ENCODE measurements at places on chromosomes 13 and 19.

DNA sequence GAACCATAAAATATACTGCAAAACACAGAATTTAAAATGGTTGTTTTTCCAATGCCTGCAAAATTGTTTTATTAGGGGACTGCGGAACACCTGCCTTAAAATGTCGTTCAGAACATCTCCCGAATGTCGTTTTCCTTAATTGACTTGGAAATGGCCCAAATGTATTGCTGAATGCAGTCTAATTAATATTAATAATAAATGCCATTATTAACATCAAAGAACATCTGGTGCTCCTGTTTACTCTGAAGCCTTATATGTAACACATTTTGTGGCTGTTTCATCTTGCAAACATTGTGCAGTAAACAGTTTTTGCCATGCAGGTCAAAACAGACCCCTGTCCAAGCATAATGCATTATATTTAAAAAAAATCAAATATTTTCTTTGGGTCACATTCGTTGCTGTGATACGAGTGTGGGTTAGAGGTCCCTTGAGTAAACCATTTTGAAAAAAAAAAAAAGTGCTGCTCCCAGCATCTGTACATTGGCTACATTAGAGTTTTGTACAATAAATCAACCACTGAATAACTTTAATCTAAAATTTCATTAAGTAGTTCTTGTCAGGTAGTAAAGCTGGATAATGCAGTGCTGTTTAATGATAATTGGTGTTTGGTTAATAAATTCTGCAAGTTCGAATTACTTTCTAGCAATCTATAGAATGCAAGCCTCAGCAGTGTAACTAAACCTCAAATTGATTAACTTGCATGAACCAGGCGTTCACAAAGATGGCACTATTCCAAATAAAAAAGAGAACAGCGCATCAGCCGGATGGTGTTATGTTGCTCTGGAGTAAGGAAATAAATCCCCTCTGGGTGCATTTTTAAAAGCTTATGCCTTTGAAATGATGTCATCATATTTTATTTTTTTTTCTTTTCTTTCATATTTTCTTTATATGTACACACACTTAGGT, 140.2 kb downstream of the ZNF536 start:
- no peak for DNase-seq

DNA sequence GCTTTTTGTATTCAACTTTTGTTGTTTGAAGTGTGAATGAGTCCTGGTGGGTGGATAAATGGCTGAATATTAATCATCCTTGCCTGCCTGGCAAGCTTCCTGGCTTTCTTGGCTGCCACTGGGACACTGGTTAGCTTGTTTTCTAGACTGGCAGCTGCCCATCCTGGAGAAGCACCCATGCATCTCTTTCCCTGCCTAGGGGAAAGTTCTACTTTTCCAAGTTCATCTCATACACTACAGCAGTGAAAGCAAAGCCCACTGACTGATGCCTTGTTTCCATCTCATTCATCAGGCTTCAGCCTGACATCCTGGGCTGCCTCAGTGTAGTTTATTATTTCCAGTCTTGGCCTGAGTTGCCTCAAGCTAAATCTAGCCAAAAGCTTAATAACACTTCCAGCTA, 244.8 kb downstream of the PCDH20 start:
- DNase-seq: no peak

- DNase-seq: no peak
Observed at GRCh38 chr13:53138376-53139036, 109.9 kb downstream of the OLFM4 start.

DNA sequence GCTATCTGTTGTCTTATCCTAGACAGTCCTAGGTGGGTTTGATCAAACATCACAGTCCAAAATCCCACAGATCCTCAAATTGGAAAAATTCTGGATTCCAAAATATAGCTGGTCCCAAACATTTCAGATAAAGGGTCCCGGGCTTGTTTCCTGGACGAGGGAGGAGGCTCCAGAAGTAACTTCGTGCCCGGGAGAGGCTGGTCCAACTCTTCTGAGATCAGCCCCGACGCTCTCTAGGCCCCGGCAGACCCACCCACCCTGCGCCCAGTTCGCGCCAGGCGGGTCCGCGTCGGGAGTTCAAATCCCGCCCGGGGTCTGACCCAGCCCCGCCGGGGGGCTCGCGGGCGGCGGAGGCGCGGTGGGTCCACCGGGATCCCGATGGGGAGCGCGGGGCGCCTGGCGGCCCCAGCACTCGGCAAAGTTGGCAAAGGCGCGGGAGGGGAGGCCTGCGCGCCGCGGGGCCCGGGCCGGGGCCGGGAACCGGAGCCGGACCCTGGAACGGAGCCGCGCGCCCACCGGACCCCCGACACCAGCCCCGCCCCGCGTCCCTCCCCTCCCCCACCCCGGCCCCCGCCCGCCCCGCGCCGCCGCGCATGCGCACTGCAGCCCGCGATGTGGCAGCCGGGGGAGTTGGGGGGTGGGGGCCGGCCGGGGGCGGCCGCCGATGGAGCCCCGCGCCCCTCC, 513 bp downstream of the MIER2 start:
- DNase-seq: peak; percentile 22

- DNase-seq: no peak
Observed at GRCh38 chr19:23273022-23273589, 22.9 kb upstream of the ZNF724 start.

GRCh38 chr13:27923794-27924528, 4.2 kb downstream of the PDX1 start:
- DNase-seq: no peak

- no peak for DNase-seq
Observed at GRCh38 chr19:10520652-10521318, 3.5 kb upstream of the S1PR5 start.

DNA sequence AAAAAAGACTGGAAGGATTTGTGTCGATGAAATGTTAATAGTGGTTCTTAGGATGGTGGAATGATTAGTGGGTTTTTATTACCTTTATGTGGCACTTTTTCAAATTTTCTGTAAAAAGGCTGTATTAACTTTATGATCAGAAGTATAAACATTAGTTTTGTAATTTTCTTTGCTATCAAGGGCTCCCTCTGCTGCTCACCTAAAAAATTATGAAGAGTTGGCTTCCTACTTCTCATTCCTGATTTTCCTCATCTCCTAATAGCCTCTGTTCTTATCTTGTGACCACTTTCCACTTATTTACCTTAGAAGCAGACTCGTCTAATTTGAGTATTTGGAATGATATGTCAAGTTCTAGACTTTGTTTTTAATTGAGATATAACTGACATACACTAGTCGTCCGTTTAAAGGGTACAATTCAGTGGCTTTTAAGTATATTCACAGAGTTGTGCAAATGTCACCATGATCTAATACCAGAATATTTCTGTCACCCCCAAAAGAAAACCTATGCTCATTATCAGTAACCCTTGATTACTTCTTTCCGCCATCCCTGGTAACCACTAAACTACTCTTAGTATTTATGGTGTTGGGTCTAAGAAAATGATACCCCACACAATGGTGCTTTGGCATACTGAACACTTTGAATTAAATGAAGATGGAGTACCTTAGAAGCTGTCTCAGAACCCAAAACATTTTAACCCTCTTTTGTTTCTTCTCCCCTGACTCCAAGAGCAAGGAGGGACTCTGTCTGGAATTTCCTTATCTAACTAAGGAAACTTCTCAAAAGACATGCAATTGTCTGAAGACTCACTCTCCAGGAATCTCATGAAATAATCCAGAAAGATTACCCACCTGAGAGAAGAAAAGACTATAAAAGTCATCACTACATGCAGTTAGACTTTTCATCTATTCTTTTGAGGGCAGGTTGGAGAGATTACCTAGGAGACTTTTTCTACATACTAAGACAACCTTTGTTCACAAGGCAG, 311.3 kb downstream of the DLEU7 start:
- no peak for DNase-seq

GRCh38 chr19:10372690-10373089, 7.7 kb downstream of the TYK2 start:
- no peak for DNase-seq

DNA sequence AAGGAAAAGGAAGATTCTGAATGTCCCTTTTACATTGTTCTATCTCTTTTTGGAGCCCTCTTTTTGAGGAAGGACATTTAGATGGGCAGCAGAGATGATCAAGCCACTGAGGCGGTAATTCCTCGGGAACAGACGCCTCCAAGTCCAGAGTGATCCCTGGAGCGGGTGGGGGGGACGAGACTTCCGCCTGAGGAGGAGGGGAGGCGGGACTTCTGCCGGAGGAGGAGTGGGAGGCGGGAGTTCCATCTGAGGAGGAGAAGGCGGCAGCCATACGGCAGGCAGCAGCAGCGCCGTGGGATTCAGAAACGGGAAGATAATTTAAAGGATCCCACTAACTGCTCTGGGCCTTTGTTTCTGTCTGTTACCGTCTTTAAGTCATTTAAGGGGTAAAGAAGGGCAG, 37.6 kb upstream of the CD177 start:
- no peak for DNase-seq

GRCh38 chr19:44571830-44572580, 41.4 kb upstream of the IGSF23 start:
- DNase-seq: no peak

GRCh38 chr13:66301006-66301405, 929.1 kb downstream of the PCDH9 start:
- DNase-seq: no peak

- DNase-seq: no peak
Observed at GRCh38 chr13:30148171-30148754, 159.1 kb downstream of the KATNAL1 start.

- DNase-seq: no peak
Observed at GRCh38 chr13:24348385-24348784, 39.0 kb downstream of the C1QTNF9 start.

- DNase-seq: no peak
Observed at GRCh38 chr19:927780-928401, 2.1 kb downstream of the ARID3A start.

DNA sequence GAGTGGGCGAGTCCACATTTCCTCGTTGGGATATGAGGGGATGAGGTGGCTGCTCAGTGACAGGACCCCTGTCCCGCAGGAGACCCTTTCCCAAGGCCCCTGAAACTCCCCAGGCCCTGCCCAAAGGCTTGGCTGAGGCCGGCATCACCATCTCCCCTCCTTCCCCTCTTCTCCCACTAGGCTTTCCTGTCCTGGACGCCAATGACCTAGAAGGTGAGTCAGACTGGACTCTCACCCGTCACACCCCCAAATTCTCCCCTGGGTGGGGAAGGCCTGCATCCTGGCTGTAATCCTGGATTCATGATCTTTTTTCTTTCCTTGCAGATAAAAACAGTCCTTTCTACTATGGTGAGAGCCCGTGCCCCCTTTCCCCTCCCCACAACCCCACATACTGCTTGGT, 5.3 kb downstream of the FXYD3 start:
- DNase-seq: no peak

- no peak for DNase-seq
Observed at GRCh38 chr13:38636761-38637160, 50.1 kb upstream of the FREM2 start.

DNA sequence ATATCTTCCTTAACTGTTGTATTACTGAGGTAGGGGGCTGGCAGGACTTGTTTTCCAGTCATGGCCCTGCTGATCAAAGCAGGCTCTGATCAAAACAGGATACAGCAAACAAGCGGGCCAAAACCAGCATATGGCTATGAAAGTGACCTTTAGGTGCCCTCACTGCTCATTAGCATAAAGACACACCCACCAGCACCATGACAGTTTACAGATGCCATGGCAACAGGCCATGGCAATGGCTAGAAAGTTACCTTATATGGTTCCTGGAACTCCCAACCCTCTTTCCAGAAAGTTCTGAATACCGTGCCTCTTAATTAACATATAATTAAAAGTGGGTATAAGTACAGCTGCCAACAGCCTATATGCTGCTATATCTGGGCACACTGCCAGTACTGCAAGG, 551.4 kb upstream of the SGCG start:
- DNase-seq: no peak

- DNase-seq: peak; percentile 25
Observed at GRCh38 chr19:1503089-1503924, 9.5 kb downstream of the ADAMTSL5 start.

DNA sequence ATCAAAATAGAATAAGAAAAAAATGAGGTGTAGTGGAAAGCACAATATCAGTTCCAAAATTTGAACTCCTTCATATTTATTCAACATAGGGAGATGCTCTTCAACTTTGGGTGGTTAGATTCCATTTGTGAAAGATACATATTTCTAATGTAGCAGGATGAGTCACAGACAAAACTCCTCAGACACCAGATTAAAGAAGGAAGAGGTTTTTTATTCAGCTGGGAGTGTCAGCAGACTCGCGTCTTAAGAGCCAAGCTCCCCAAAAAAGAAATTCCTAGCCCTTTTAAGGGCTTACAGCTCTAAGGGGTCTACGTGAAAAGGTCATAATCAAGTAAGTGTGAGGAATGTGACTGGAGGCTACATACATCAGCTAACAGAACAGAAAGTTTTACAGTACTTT, 6.8 kb upstream of the ZNF765 start:
- no peak for DNase-seq

DNA sequence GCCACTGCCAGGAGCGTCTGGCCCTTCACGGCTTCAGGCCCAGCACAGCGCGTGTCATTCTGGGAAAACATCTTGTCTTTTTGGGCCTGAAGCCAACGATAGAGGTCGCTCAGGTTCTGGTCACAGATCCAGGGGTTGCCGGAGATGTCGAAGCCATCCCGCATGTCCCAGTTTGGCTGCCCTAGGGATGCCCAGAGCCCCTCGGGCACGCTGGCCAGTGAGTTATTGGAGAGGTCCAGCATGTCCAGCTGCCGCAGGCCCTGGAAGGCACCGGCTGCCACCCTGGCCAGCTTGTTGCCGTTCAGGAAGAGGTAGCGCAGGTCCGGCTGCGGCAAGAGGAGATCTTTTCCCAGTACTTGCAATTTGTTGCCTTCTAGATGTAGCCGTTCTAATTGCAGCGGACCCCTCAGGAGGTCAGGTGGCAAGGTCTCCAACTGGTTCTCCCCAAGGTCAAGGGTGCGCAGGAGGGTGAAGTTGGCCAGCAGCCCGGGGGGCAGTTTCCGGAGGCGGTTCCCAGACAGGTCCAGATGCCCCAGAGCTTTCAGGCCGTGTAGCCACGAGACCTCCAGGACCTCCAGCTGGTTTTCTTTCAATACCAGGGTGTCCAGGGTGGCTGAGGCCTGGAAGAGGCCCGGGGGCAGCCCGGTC, 1.8 kb downstream of the LRG1 start:
- DNase-seq: no peak

DNA sequence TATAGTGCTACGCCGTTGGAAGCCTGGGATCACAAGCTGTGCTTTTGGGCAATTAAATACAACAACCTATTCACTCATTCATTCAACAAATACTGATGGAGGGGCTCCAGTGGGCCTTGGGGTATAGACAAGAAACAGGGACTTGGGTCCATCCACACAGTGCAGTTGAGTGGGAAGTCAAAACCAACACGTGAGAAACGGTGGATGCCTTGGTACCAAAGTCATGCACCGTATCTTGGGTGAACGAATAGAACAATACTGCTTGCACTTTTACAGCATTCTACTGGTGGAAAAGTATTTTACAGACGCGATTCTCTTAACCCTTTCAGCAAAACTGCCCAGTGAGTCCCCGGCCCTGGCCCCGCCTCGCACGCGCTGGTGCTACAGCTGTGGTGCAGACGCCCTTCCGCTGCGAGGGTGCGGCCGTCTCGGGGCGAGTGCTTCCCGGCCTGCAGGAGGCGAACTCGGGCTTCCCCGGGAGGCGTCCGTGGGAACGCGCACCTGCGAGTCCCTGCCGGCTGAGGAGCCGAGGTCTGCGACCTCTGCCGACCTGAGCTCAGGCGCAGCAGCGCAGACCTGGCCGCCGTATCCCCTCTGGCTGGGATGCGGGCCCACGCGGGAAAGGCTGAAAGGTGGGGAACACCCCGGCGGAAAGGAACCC, 8.3 kb downstream of the TNFRSF19 start:
- peak; percentile 29 for DNase-seq

Data from stimulated activated CD8-positive, alpha-beta memory T cell treated with anti-CD3 and anti-CD28 coated beads, Interleukin-2, amount 100 ng/mL, for 1 hour (primary cell).